Left lobe of liver (tissue), 2 donors: ENCODE measurements at places on chromosomes 2 and 18.

DNA sequence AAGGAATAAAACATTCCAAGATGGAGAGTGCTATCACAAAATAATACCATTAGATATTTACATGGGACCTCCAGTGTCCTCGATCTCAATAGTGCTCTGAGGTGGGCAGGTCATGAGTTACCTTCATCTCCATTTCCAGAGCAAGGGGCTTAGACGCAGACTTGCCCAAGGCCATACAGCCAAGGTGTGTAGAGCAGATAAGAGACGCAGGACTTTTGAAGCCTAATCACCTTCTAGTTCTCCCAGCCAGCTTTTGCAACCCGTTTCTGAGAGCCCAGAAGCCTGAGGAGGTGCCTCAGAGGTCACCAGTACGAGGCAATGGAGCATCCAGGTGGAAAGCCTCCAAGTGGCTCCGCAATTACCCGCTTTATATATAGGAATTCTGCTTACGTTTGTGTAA, 294.7 kb downstream of the LNPK start:
- DNase-seq: no peak

DNA sequence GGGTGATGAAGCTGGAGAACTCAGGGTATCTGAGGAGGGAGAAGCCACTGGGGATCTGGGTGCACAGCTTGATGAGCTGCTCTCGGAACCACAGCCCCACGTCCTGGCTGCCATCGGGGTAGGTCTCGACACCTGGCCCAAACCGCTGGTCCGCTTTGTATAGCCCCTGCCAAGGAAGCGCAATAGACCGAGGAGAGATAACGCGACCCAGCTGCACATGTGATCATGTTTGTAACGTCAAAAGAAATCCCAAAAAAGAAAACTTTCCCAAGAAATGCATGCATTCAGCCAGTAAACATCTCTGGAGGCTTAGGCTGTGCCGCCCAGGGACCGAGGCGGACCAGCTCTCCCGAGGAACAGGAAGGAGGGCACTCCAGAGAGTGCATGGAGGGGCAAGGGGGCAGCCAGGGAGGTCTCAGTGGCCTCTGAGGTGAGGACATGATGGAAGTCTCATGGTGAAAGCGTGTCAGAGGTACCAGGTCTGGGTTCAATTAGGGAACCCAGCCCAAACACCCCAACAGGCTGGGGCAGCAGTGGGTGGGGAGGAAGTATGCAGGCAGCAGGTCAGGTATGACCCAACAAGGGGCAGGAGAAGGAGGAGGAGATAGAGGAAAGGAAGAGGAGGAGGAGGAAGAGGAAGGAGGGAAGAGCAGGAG, 28.3 kb downstream of the ANKMY1 start:
- DNase-seq: no peak

- no peak for DNase-seq
Measured at GRCh38 chr2:46077522-46078107, 219.6 kb upstream of the EPAS1 start.

DNA sequence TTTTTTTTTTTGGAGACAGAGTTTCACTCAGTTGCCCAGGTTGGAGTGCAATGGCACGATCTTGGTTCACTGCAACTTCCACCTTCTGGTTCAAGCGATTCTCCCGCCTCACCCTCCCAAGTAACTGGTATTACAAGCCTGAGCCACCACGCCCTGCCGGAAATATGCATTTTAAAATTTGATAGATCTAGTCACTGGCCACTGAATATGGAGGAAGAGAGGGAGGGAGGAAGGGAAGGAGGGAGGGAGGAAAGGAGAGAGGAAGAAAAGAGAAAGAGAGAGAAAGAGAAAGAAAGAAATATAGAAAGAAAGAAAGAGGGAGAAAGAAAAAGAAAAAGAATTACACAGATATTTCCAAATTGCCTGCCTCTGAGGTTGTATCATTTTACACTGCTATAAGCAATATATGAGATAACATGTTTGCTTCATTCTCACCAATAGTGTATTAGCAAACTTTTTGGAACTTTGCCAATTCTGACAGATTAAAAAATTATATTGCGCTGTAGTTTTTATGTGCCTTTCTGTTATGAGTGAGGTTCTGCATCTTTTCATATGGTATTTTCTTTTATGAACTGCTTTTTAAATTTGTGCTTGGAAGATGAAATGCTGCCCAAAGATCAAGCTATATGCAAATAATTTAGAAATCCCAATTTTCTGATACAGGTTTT, 161.2 kb upstream of the MAP3K20 start:
- no peak for DNase-seq

DNA sequence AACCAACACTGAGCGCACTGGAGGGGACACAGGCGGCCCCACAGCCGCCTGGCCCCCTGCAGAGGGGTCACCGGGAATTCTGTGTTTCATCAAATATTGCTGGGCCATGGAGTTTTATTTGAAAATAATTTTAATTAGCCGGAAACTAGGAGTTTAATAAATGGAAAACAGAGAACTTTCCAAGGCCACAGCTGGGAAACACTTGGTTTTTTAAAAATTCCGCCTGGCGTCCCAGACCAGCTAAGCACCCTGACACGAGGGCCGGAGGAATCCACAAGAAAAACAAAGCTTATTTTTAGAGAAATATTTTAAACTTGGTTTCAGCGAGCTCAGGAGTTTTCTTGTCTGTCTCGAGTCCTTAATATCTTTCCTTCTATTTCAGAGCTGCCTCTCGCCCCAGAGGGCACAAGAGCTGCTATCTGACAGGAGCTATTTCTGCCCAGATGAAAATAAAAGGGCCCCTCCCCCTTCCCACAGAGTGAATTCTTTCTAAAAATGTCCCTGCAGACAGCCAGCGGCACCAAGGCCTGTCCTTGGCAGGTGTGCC, 8.2 kb downstream of the ZFP36L2 start:
- no peak for DNase-seq

DNA sequence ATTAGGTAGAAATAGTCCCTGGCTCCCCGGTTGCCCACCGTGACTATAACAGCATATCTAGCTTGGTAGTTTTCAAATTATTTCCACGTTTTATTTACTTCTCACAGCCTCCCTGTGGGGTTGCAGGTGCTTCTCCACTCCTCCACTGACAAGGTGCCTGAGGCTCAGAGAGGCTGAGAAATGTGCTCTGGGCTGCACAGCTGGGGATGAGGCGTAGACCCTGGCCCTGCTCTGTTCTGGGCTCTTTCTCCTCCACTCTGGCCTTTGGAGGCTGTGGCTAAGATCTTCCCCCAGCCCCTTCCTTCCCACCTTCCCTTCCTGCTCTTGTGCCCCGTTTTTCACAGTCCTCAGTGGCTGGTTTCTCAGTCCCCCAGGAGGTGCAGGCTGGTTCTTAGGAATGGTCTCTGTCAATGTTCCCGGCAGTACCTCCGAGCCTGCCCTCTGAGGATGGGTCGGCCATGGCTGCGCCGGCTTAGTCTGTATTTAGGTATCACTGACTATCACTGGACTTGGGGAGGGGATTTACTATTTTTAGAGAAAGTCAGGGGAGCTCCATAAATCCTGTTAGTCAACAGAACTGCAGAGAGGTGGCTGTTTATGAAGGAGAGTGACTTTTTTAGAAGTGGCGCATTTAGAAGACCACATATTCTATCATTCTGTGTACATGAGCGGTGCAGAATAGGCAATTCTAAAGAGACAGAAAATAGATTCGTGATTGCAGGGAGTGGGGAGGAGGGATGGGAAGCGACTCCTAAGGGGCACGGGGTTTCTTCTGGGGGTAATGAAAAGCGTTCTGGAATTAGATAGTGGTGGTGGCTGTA, 35.0 kb downstream of the HPCAL1 start:
- no peak for DNase-seq

- DNase-seq: no peak
Measured at GRCh38 chr2:59183070-59183469, 941.9 kb upstream of the FANCL start.

- DNase-seq: no peak
Measured at GRCh38 chr2:206556357-206556949, 85.8 kb upstream of the FAM237A start.

DNA sequence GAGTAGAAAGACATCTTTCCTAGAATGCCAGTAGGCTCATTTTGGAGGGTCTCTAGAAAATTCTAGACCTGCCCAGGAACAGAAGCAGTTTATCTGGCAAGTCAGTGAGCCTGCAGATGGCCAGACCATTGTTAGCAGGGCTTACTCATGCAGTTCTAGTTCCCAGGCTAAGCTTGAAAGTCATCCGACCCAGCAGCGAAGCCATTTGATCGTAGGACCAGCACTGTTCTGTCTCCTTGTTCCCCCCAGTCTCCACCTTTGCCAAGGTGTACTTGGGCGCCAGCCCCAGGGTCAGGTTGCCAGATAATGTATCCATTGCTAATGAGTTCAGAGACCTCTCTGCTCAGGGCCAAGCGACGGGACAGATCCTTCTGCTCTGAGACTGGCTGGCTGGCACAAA, 70.1 kb downstream of the EPAS1 start:
- no peak for DNase-seq

DNA sequence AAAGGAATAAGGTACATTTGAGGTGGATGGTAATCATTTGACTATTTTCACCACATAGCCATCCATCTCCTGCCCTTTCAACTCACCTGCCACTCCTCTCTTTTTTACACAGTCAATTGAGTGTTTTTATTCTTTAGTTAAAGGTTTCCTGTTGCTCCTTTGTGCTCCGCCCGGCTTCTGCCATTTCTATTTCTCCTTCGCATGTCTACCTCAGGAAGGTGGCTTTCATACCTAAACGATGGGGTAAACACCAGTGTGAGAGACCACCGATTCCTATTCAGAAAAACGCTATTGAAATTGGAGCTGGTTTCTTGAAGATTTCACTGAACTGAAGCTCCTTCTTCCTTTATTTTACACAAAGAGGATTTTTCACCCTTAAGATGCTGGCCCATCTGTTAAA, 1628.0 kb upstream of the PIK3C3 start:
- DNase-seq: no peak

GRCh38 chr2:24435391-24436316, 55.4 kb upstream of the NCOA1 start:
- DNase-seq: no peak

GRCh38 chr2:148596018-148596417, 48.5 kb upstream of the EPC2 start:
- no peak for DNase-seq

DNA sequence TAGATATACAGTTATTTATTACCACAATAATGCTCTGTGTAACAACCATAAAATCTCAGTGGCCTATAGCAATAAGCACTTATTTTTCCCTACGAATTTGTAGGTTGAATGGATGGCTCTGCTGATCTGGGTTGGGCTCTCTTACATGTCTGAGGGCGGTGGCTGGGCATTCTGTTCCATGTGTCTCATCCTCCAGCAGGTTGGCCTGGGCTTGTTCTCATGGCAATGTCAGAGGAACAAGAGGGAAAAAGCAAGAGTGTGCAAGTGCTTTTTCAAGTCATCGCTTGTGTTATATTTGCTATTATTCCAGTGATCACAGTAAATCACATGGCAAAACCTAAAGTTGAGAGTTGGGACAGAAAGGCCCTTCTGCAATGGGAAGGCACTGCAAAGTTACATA, 30.4 kb upstream of the MYO3B start:
- no peak for DNase-seq

DNA sequence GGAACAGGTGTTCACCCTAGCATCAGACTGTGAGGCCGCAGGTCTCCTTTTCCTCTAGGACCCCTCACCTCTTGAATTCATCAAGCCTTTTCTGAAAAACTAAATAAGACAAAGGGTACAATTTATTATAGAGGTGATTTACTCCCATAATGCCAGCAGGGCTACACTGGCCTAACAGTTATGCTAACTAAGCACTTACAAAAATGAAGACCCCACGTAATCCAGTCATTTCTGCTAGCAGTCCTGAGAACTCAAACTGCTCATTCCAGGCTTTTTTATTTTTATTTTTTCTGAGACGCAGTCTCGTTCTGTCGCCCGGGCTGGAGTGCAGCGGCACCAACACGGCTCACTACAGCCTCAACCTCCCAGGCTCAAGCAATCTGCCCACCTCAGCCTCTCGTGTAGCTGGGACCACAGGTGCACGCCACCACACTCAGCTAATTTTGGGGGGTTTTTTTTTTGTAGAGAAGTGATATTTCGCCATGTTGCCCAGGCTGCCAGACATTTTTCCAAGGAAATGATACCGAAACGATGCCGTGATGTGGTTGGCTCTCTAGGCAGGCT, 14.2 kb downstream of the CAPG start:
- DNase-seq: no peak

- no peak for DNase-seq
Measured at GRCh38 chr18:26646901-26647300, 98.5 kb upstream of the KCTD1 start.

- DNase-seq: no peak
Measured at GRCh38 chr2:106606652-106607051, 119.5 kb downstream of the CD8B2 start.

- DNase-seq: no peak
Measured at GRCh38 chr18:36895606-36896005, 66.7 kb downstream of the KIAA1328 start.

- no peak for DNase-seq
Measured at GRCh38 chr2:61640406-61640805, 102.2 kb upstream of the XPO1 start.

DNA sequence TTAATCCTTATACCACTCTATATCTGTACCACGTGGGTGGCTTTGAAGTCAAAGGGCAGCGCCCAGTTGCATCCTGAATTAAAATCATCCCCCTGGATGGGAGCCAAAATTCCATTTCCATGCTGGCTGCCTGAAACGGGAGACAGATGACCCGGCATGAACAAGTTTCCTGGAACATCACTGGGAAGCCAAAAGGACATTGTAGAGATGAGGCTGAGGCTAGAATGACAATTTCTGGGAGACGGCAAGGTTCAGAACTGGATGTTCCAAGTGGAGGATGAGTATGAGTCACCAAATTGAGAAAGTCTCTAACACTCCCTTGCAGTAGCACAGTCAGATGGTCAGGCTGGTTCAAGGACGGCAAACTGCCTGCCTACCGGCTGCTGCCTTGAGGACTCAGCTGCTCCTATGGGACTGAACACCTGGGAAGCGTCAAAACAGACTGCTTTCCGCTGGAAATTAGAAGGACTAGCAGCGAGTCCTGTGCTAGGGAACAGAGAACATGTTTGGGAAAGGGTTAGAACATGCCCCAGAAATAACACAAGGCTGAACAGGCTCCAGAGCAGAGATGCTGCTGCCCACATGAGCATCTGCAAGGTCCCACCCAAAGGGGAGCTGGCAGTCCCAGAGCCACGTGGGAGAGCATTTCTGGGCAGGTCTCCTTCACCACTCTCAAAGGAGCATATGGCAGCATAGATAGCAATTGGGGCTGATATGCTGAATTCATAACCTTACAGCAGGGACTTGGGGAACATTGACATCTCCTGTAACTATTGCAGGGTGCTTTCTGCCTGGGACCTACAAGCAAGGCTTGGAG, 32.0 kb downstream of the YPEL5 start:
- no peak for DNase-seq

- DNase-seq: no peak
Measured at GRCh38 chr2:221025398-221025797, 546.7 kb downstream of the EPHA4 start.

GRCh38 chr2:109209412-109209811, 80.4 kb downstream of the SH3RF3 start:
- no peak for DNase-seq

DNA sequence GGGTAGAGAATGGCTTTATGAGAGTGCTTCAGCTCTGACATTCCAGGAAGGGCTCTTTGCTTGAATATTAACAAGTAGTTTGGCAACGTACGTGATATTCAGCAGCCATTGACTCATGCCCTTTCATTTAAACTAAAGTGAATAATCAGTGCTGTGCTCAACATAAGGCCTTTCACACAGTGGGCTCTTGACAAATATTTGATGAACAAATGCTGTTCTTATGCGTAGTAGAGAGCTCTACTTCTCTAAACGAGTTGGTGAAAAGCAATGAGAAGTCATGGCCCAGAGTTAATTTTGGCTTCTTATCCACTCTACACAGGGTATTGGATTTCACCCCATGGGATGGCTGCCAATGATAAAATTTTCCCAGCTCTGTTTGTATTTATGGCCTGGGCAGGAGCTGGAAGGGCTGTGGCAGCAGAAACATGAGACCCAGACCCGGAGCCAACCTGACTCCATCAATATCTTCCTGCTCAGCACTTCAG, 338.9 kb downstream of the CCDC85A start:
- peak; percentile 82 for DNase-seq
